ENCODE measurements at places on chromosomes 7 and 10.

DNA sequence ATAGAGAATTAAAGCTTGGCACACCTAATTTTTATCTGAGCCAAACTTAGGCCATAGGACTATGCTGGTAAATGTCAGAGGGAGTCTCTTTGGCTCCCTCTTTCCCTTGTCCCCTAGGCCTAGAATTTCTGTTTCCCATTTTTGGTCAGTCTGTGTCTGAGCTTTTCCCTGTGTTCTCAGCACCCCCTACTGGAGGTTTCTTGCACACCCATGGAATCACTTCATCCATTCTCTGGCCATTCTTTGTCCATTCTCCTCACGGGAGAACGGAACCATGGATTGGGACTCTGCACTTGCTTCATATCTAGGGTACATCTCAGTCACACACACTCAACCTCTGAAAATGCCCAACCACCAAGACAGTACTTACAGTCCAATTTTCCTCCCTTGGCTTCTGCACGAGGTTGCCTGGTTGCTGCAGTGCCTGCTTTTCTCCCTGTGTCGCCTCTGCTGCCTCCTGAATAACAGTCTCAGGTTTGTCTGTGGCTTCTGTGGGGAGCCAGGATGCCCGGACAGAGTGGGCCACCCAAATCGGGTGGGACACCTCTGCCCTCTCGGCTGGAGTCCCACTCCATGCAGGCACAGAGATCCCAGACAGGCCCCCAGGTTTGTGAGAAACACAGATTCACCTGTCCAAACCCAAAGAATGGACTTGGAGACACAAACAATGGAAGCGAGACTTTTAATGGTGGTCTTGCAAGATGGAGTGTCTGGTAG, 35.1 kb upstream of the DNAH11 start:
- DNase-seq, result no peak

DNA sequence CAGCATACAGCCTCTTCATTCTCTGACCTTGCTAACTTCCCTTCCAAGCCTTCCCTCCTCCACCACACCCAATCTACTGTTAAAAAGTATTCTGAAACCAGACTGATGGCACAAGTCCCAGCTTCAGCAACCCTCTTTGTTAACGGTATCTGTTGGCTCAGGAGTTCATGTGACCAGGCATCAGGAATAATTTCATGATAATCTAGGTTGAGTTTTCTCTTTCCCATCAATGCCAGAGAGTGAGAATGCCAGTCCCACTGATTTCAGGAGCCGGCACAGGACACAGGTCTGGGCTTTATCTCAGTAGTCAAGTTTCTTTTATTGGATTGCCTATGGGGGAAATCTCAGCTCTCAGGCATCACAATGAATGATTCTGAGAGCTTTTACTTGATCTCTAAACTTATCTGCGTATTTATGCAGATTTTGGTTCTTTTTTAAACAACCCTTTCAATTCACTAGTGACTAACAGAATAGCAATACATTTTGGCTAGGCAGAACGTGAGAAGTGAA, 231.0 kb upstream of the LYZL1 start:
- no peak for DNase-seq

GRCh38 chr10:124736491-124737136, 7.6 kb downstream of the FAM53B start:
- DNase-seq, result no peak

DNA sequence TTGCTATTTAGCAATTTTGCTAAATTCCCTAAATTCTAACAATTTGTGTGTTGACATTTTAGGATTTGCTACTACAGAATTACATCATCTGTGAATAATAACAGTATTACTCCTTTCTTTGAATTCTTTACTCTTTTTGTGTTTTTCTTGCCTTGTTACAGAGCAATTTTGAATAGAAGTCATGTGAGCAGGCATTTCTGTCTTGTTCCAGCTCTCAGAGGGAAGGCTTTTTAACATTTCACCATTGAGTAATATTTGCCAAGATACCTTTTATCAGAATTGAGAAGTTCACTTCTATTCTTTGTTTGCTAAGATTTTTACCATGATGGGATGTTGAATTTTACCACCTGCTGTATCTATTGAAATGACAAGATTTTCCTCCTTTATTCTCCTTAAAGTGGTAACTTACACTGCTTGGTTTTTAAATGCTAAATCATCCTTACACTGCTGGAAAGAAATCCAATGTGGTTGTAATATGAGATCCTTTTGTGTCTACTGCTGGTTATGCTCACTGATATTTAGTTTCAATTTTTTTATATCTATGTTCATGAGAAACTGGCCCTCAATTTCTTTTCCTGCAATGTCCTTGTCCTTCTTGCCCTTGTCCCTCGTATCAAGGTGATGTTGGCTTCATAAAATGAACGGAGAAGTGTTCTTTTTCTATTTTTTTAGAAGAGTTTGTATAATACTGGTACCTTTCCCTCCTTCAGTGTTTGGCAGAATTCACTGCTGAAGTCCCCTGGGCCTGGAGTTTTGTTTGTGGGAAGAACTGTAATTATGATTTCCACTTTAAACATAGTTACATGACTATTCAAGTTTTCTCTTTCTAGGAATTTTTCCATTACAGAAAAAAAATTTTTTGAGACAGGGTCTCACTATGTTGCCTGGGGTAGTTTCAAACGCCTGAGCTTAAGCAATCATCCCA, 50.3 kb upstream of the ATP6V0A4 start:
- DNase-seq, result peak; percentile 27
